ENCODE measurements at places on chromosomes 7 and 10. TPM values are rescaled to one million over a fixed set of nuclear protein-coding genes. Genes with fewer than 3 reads are reported as not detected.

GRCh38 chr7:69403169-69403568 is 195.1 kb upstream of the AUTS2 start:
- no peaks in the 10 kb centered on the region for H3K36me3 ChIP-seq
- no peak overlapping the region for H3K4me3 ChIP-seq
- no peaks in the 10 kb centered on the region for H3K4me1 ChIP-seq
- no peaks in the 10 kb centered on the region for H3K27me3 ChIP-seq
- no peak overlapping the region for H3K27ac ChIP-seq

DNA sequence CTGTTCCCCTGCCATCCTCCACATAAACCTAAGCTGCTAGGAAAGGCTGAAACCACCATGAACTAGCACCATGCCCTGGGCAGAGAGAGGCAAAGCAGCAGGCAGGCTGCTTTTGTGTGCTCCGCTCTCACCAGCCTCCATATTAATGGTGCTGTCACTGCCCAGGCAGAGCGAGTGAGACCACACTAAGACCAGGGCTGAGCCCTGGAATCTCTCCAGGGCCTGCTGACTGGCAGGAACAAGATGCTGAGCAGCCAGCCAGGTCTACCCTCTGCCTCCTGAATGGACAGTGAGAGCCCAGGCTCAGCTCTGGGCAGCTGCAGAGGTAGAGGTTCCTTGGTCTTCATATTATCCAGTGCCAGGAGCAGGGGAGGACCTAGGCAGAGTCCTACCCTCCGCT is 1.6 kb upstream of the CRHR2 start:
- peaks cover 24% of the 10 kb centered on the region for H3K27me3 ChIP-seq
- peaks cover 22% of the 10 kb centered on the region for H3K4me1 ChIP-seq
- H3K4me3 ChIP-seq = no peak overlapping the region
- DNase-seq = no peak
- no peaks in the 10 kb centered on the region for H3K36me3 ChIP-seq

DNA sequence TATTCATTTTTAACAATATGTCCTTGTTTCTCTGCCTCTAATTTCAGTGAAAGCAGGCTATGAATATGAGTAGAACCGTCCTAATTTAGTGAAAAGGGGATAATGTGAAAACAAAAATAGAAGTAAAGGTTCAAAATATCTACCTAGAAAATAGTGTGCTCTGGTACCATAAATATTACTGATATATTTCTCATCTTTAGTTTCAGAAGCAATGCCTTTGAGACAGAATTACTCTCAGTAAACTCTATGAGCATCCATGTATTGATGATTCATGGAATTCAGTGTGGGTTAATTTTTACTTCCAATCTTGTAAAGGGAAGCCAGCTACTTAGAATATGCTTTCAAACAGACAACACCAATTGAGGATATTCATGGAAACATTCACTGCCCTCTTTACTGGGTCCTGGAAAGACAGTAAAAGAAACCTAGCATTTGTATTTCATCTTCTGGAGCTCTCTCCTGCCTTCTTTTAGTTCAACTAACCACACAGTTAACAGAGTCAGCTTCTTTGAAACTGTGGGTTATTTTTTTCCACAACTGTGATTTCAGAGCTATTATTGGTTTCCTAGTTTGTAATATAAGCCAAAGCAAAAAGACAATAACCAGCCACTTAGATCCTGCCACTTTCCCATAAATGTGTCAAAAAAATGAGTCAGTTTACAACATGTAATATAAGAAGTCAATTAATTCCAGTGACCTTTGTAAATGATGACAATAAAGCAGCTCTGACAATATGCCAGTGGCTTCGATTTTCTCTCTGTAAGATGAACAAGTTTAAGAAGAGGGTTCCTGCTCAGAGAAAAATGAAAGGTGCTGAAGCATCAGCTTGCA is 1.7 kb downstream of the LRRN3 start:
- H3K4me1 ChIP-seq = peaks cover 36% of the 10 kb centered on the region
- DNase-seq = no peak
- H3K27me3 ChIP-seq = no peaks in the 10 kb centered on the region
- H3K27ac ChIP-seq = no peak overlapping the region

DNA sequence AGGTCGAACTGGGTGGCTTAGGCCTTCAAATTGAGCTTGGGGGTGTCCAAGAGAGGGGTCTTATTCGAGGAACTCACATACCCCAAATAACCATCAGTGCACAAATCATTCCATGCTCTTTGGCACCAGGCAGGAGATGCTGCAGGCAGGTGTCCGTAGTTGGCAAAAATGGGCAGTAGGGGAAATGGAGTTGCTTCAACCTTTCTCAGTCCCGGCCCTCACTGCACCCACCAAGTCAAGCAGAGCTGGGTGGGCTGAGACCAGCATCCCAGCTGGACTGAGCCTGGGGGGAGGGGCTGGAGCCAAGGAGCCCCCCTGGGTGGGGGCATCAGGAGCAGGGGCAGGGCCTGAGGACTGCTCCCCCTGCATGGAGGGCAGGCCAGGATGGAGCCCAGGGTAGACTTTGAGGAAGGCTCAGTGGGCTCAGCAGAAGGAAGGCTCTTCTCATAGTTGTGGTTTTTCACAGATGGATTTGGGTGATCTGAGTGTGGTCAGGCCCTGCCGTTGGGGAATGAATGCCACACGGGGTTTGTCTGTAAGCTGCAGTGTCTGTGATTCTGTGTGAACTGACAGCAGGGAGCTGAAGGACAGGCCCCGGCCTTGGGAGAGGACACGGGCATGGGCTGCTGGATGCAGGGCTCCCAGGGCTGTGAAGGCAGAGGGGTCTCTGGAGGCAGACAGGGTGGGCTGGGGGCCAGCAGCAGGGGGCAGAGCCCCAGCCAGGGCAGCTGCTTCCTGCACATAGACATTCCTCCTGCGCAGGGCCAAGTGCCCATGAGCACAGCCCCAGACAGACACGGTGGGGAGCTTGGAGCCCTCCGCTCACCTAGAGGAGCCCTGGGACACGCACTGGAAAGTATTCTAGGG is 144.5 kb downstream of the ADCY1 start:
- no peak overlapping the region for H3K27ac ChIP-seq
- peak; percentile 75 for DNase-seq
- H3K4me1 ChIP-seq = no peaks in the 10 kb centered on the region
- peaks cover 7% of the 10 kb centered on the region for H3K36me3 ChIP-seq

GRCh38 chr7:96532428-96532935 is 177.2 kb downstream of the SEM1 start:
- no peaks in the 10 kb centered on the region for H3K4me1 ChIP-seq
- H3K27me3 ChIP-seq = no peaks in the 10 kb centered on the region
- no peaks in the 10 kb centered on the region for H3K36me3 ChIP-seq
- H3K4me3 ChIP-seq = no peak overlapping the region

DNA sequence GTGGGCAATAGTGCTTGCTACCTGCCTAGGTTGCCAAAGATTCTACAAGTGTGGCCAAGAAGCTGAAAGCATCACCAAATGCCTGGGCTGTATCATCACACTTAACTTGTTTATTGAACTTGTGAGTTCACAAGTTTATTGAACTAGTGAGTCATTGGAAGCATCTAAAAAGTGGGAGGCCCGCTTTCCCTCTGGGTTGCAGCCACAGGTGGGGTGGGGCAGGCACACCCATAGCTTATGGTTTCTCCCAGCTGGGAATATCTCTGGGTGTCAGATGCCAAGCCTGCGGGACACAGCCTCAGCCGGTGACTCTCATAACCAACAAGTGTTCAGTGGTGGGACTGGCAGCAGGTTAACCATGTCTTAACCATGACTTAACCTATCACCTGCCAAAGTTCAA is 145.9 kb upstream of the FAM13C start:
- H3K27me3 ChIP-seq = no peaks in the 10 kb centered on the region
- no peaks in the 10 kb centered on the region for H3K4me1 ChIP-seq
- H3K27ac ChIP-seq = no peak overlapping the region
- no peak overlapping the region for H3K4me3 ChIP-seq
- H3K36me3 ChIP-seq = no peaks in the 10 kb centered on the region
- DNase-seq = no peak

- H3K4me3 ChIP-seq = no peak overlapping the region
- no peak overlapping the region for H3K27ac ChIP-seq
- no peaks in the 10 kb centered on the region for H3K27me3 ChIP-seq
Measured at GRCh38 chr10:97159646-97160305, 26.0 kb downstream of the SLIT1 start.

DNA sequence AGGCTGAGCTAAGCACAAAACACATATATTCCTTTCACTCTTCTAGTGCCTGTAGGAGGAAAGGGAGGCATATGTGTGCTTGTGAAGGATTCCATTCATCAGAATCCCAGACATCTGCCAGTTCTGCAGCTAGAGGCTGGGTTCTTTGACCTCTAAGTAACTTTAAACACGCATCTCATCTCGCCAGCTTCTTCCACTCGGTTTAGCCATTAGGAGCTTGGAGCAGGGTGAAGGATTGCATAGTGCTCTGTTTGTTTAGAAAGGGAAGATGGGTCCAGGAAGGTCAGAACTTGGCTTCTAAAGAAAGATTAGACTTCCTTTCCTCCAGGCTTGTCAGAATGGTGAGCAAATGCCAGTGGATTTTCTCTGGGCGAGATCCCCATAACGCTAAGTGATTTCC is 43.6 kb downstream of the HK1 start:
- no peaks in the 10 kb centered on the region for H3K36me3 ChIP-seq
- DNase-seq = no peak
- no peak overlapping the region for H3K27ac ChIP-seq
- no peaks in the 10 kb centered on the region for H3K27me3 ChIP-seq

GRCh38 chr7:23285657-23286646 is 13.2 kb upstream of the MALSU1 start:
- no peak overlapping the region for H3K4me3 ChIP-seq
- DNase-seq = no peak
- H3K27me3 ChIP-seq = no peaks in the 10 kb centered on the region
- no peak overlapping the region for H3K27ac ChIP-seq
- H3K36me3 ChIP-seq = no peaks in the 10 kb centered on the region
- H3K4me1 ChIP-seq = no peaks in the 10 kb centered on the region

BAMBI gene
- total RNA-seq = 8.4 TPM

LYZL2 gene
- not detected for total RNA-seq

HGF gene
- 13.4 TPM for total RNA-seq
